ENCODE measurements at places on chromosomes 6 and 20.
A peak's percentile ranks its signal among the peaks of the same experiment; 100 is the strongest.

DNA sequence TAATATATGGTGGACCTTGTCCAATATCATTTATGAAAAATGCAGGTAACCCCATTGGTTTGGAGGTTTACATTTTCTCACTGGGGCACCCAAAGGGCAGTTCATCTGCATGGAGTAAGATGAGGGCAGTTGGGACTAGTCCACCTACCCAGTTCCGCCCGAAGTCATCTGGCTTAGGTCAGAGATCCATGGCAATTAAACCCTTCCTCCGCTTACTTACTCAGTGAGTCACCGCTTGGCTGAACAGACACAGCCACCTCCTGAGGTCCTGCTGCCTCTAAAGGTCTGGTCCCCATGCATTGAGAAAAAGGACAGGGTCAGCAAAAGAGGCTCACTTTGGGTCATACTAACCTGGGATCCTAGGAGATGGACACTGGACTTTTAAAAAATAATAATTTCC is 102.9 kb upstream of the PRL start:
- no peak for DNase-seq

DNA sequence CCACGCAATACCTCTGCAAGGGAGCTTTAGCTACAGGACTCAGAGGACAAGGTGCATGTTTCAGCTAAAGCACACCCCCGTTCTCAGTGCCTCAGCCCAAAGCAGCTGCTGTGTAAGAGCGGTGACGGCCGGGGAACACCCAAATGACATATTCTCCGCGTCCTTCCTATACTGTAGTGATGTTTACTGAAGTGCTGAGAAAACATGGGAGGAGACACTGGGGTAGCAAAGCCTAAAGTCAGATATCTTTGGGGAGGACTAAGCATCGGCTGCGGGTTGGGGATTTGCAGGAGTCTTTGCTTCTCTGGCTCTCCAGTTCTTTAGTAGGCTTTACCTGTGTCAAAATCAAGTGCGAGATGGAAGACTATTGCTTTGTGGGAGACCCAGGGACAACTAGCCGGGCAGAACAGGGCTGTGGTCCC is 1.7 kb downstream of the SLC22A23 start:
- peak; percentile 51 for DNase-seq

GRCh38 chr6:24589334-24589733 is 56.7 kb downstream of the KIAA0319 start:
- no peak for DNase-seq

DNA sequence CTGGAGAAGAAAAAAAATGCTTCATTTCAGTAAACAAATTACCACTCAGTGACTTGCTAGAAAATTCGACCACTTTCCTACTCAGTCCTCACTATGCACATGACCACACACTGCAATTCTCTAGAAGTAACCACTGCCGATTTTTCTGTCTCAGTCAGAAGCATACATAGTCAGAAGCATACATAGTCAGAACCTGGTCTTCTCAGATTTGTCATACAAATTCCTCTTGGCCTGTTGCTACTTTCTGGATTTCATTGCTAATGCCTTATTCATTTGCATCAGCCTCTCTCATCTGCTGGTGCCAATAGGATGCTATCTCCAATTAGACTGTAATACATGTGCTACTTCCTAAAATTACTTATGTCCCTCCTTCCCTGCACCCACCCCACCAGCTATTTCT is 10.2 kb upstream of the KIF16B start:
- DNase-seq = no peak

GRCh38 chr6:131281471-131282270 is 146.4 kb downstream of the AKAP7 start:
- DNase-seq = peak; percentile 73

DNA sequence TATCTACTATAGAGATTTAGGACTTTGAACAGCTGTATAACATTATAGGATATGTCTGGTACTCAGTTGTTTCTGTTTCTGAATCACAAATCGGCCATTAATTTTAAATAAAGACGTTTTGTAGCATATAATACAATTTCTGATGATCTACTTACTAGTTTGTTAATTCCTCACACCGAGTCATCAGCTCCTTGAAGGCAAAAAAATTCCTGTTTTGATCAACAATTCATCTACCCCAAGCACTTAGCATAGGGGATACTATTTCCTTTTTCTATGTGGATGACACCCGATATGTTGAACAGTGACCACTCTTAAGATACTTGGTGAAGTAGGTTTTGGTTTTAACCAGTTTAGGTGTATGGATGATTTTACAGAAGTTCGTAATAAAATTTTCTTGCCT is 107.3 kb downstream of the NCOA3 start:
- DNase-seq = no peak

GRCh38 chr20:9330151-9330550 is 184.2 kb upstream of the LAMP5 start:
- DNase-seq = no peak
